Stimulated activated CD4-positive, alpha-beta T cell treated with anti-CD3 and anti-CD28 coated beads, Interleukin-1b, Interleukin-23, amount 100 ng/mL, for 4 hours (primary cell): ENCODE measurements at places on chromosomes 3 and 15.
A peak's percentile ranks its signal among the peaks of the same experiment; 100 is the strongest.

DNA sequence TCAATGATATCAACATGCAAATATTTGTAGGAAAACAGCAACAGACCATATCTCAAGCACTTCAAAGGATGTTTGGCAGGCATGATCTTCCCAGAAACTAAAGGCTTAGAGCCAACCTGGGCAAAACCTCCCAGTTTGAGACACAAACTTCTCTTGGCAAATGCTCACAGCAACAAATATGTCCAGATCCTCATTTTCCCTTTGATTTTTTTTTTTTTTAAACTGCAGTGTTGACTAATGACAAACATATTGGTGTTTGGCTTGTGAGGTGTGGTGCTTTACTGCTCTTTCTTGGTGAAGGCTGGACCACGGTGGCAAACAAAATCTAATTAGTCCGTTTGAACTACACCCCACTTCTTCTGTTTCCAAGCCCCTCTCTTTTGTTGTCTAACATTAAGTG, 87.2 kb downstream of the EBLN2 start:
- DNase-seq: no peak

DNA sequence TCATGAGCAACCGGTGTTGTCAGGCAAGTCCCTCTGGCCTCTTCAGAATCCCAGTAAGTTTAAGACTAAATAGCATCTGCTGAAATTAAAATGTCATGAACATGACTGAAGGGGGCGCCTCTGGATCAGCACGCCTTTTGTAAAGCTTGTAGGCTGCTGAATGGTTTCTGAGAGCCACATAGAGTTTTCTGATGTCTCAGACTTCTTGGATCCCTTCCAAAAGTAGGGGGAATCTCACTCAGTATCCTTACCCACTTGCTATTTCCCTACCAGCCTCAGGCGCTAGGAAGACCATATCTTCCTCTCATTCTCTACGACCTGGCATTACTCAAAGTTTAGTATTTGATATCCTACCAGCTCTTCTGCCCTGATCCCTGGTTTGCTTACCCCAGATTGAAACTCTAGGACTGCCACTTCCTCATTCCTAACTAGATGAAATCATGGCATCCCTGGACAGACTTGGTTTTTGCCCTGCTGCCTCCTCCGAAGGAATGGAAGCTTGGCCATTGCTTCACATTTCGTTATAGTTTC, 62.7 kb upstream of the CD47 start:
- DNase-seq: peak; percentile 39

DNA sequence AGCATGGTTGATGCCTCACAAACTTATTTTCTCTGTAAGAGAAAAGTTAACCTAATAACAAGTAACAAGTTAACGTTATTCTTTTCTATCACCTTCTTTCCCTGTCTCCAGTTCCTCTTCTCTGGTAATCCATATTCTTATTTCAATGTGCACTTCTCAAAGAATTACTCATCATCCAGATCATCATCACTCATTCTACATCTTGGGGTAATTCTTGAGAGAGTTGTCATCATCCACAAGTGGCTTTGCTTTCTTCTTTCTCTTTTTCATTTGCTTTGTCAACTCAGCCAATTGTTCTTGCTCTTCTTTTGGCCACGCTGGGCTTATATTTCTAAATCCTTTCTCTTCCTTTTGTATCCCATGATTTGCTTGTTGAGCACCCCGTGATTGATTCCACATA, 20.8 kb upstream of the RNF111 start:
- no peak for DNase-seq

DNA sequence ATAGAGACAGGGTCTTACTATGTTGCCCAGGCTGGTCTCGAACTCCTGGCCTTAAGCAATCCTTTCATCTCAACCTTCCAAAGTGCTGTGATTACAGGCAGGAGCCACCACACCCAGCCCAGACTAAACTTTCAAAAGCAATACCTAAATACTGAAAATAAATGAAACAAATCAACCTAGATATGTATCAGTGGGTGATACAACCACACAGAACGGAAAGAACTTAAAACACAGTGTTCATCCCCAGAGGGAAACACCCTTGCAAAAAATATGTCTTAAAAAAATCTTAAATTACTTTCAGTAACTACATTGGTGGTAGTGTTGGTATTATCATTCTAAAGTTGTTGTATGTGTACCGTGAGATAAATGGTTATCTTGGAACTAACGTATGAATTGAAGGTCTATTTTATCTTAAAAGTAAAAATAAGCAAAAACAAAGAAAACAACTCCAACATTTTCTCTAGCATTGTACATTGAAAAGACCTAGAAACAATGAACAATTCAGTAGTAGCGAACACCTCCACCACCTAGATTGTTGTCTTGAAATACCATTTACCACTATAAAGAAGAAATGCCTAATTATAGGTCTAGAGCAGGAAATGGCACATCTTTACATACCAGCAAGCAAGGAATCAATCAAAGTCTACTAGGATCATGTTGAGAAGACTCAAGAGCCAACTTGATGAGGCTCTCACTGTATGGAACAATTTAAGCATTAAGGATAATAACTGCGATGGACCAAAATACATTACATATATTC, 24.7 kb downstream of the SLTM start:
- DNase-seq: no peak

GRCh38 chr3:134650431-134651346, at the start of gene KY:
TSS of gene KY (minus strand) at chr3:134651022. CDS start at chr3:134650960, 62 bp downstream.
- DNase-seq: no peak

- no peak for DNase-seq
These were observed 323.4 kb upstream of the EPHA6 start for GRCh38 chr3:96491023-96491422.

DNA sequence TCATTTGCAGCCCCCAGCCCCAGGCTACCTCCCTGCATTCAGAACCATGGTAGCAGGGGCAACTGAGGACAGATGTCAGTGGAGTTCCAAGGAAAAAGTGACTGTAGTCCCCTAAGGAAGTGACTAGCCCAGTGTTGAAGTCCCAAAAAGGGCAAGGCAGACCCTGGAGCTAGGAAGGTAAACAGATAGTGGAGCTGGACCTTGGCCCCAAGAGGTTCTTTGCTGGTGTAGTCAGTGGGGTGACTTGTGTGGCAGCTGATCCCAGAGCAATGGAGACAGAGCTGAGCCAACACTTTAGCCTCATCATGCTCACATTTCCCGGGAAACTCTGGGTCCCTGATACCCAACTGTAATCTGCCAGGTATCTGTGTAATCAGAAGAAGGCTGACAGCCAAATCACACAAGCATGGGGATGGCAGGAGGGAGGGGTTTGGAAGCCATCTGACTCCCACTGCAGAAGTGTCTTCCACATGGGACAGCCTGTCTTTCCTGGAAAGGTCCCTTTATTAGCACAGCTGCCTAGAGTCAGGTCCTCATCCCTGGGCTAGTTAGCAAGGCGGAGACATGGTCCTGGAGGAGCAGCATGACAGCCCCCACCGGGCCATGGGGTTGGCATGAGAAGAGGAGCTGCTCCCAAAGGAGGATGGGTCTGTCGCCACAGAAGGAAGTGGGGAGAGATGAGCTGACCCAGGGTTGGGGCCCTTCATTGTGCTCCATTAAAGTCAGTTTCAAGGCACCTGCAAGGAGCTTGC, 39.8 kb downstream of the PXYLP1 start:
- DNase-seq: no peak

GRCh38 chr3:47404431-47404876, 23.6 kb downstream of the PTPN23 start:
- no peak for DNase-seq

GRCh38 chr3:52086461-52086860, 30.1 kb upstream of the DUSP7 start:
- DNase-seq: no peak

GRCh38 chr3:134978658-134979057, 183.6 kb downstream of the EPHB1 start:
- no peak for DNase-seq

- no peak for DNase-seq
These were observed 243.5 kb downstream of the MFSD1 start for GRCh38 chr3:159045279-159045885.

DNA sequence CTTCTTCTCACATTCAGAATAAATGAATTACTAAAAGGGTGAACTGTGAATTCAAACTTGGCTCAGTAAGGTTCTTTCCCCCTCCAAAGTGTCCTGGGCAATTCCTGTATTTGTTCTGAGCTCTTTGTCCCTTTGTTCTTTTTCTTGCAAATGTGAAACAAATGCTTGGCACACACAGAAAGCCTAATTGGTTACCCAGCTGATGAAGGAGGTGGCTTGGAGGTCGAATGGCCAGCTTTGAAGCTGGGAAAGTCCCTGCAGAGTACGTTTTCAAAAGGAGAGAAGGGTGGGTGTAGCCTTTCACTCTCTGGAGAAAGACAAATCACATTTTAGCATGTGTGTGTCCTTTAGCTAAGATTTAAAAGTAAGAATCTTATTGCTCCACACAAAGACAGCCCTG, 154.4 kb downstream of the PEX5L start:
- no peak for DNase-seq

DNA sequence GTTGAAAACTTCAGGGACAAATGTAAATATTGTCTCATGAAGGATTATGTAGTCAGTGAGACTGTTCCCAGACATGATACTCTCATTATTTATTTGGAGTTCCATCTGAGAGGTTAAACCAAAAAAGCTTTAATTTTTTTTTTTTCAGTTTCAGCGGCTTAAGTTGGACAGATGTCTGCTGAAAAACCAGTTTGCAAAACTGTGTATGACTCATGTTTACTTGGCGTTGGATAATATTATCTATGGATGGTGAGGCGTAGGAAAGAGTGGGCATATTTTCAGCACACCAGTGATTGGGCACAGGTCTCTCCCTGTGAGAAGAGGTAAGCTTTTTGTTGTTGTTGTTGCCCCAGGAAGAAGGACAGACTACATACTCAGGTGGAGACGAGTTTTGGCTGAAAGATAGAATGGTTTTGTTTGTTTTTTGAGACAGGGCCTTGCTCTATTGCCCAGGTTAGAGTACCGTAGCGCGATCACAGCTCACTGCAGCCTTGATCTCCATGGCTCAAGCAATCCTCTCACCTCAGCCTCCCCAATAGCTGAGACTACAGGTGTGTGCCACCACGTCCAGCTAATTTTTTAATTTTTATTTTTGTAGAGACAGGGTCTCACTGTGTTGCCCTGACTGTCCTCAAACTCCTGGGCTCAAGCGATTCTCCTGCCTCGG, 16.4 kb upstream of the ANXA2 start:
- DNase-seq: no peak

DNA sequence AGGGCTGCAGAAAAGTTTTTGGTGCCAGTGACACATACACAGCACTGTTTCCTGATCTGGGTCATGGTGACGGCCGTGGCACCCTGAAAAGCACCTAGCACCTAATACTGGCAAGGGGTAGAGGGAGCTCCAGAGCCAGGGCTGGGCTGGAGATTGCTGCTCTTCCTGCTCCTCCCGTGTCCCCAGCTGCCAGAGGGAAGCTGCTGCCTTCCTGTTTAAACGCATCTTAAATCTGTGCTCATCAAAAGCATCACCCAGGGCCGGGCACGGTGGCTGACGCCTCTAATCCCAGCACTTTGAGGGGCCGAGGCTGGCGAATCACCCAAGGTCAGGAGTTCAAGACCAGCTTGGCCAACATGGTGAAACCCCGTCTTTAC, 156.7 kb upstream of the MEF2A start:
- no peak for DNase-seq

GRCh38 chr3:176058856-176059255, 1138.4 kb downstream of the TBL1XR1 start:
- no peak for DNase-seq

GRCh38 chr3:120419797-120420196, 31.0 kb downstream of the FSTL1 start:
- DNase-seq: no peak

GRCh38 chr3:42961633-42962032, 17.5 kb upstream of the GASK1A start:
- DNase-seq: no peak

DNA sequence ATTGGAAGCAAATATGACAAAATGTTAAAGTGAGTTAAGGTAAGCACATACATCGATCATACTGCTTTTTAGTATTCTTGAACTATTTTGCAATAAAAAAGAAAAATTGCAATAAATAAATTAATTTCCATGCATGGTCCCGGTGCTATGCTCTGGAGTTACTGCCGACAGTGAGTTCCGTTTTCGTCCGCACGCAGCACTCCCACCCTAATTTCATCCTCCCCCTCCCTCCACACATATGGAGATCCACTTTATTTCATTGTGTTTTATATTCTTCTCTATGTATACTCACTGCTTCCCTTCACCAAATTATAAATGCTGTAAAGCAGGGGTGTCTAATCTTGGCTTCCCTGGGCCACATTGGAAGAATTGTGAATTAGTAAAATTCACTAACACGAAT, 247.3 kb downstream of the THSD4 start:
- DNase-seq: no peak

DNA sequence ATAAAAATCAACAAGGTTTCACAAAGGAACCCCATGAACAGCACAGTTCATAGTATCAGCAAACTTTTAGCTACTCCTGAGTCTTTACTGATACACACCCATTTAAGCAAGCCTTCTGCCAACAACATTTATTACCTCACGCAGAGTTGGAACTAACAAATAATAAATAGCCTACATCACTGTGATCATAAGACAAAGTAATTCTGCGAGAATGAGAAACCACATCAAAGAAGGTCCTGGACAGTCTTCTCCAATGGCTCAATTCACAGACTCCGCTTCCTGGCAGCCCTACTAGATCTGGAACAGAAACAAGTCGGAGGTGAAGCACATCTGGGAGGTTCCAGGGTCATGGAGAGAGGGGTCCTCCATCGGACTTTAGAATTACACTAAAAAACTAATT, 37.0 kb downstream of the LDHAL6B start:
- DNase-seq: no peak

GRCh38 chr3:120506076-120506827, 55.5 kb upstream of the FSTL1 start:
- no peak for DNase-seq

- no peak for DNase-seq
These were observed 15.6 kb downstream of the MEX3B start for GRCh38 chr15:82030176-82030575.

DNA sequence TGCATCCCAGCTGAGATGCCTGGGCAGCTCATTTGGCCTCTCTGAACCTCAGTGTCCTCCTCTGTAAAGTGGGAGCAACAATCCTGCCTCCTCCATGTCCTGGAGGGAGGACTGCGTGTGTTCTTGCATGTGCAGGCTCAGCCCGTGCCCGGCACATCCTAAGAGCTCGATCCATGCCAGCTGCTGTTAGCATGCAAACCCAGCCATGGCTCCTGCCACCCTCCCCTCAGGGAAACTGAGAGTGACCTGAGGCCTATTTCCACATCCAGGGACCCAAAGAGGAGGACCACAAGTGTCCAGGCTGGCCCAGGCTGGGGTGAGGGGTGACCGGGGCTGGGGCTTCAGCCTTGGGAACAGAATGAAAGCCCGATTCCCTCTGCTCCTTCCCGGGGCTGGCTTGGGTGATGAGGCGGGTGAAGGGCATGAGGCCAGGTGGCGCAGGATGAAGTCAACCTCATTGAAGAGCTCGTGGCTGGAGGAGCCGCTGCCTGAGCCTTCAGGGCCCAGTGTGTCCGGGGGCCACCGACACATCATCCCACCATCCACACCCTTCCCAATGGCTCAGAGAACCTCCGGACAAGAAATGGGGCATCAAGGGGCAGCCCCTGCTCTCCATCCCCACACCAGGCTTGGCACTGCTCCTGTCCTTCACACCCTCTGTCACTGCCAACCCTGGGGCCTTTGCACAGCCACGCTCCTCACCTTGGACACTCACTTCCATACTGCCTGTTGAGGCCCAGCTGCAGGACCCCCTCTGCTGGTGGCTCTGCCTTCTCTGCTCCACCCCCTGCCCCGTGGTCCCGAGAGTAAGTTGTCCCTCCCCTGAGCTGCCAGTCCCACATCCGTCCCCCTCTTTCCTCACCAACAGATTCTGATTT, 42.5 kb downstream of the ADAMTS7 start:
- DNase-seq: no peak

GRCh38 chr3:46845397-46845859, 17.8 kb downstream of the MYL3 start:
- DNase-seq: no peak
